H7 (cell line): ENCODE measurements at places on chromosomes 2 and 18.
A peak's percentile ranks its signal among the peaks of the same experiment; 100 is the strongest.

- DNase-seq: peak; percentile 1
Observed at GRCh38 chr18:39946623-39947061, 2008.4 kb upstream of the PIK3C3 start.

GRCh38 chr2:196101325-196101991 is 32.8 kb upstream of the DNAH7 start:
- DNase-seq: no peak

DNA sequence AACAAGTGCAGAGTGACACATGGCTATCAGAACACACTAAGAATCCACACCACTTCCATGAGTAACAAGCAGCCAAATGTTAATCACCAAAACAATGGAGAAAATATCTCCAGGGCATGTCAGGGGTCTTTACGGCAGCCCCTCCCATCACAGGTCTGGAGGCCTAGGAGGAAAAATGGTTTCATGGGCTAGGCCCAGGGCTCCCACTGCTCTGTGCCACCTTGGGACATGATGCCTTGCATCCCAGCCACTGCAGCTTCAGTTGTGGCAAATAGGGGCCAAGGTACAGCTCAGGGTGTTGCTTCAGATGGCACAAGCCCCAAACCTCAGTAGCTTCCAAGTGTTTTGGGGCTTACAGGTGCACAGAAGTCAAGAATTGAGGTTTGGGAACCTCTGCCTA is 66.6 kb downstream of the NEURL3 start:
- no peak for DNase-seq

DNA sequence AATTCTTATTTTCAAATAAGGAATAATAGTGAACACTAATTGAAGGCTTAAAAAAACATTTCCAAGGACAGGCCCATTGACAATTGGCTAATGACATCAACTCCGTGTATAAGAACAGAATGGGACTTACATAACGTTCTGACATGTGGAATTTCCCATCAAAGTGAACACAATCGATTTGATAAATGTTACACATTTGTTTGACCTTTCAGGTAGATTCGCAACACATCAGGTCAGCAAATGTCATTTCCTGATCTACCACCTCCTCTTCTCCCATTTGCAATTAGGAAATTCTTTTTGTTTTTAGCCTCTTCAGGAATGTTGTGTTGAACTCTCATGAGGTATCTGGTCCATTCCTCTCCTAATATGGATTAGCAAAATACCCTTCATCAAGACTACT is 292.9 kb upstream of the SLC14A2 start:
- DNase-seq: no peak

GRCh38 chr2:206422493-206422892 is 20.8 kb upstream of the ADAM23 start:
- DNase-seq: no peak

- no peak for DNase-seq
Observed at GRCh38 chr2:38154395-38154794, 78.4 kb upstream of the CYP1B1 start.

DNA sequence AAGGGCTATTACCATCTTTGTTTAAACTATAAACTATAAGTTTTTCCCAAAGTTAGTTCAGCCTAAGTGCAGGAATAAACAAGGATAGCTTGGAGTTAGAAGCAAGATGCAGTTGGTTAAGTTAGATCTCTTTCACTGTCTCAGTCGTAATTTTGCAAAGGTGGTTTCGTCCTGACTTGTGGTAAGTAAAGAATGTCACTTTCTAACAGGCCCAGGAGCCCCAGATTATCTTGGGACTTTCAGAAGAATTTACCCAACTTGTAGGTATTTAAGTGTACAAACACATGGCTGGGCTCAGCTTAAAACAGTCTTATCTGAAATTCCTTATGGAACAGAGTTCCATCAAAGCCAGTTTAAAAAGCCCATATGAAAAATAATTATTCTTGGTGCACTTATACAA is 18.3 kb upstream of the FAM98A start:
- no peak for DNase-seq

- no peak for DNase-seq
Observed at GRCh38 chr2:86593266-86593665, 30.0 kb upstream of the CHMP3 start.

- no peak for DNase-seq
Observed at GRCh38 chr2:160565099-160565845, 71.7 kb upstream of the RBMS1 start.

- no peak for DNase-seq
Observed at GRCh38 chr2:110931648-110932047, 189.1 kb upstream of the BCL2L11 start.

- DNase-seq: no peak
Observed at GRCh38 chr2:222506230-222506935, 82.0 kb downstream of the SGPP2 start.

DNA sequence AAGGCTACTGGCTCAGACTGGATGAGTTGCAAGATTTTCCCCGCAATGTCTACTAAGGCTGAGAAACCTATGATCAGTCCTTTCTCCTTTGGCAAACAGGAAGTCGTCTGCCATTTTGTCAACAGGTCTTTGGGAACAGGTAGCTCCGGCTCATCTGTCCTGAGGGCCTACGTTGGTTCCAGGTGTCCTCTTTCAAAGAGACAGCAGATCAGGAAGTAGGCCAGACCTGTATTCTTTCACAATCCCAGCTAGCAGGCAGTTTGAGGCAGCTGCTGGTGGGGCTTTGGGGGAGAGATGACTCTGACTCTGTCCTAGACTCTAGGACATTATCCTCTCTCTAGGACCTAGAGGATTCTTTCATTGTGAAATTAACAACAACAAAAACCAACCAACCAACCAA is 98.6 kb downstream of the ACTR2 start:
- no peak for DNase-seq

DNA sequence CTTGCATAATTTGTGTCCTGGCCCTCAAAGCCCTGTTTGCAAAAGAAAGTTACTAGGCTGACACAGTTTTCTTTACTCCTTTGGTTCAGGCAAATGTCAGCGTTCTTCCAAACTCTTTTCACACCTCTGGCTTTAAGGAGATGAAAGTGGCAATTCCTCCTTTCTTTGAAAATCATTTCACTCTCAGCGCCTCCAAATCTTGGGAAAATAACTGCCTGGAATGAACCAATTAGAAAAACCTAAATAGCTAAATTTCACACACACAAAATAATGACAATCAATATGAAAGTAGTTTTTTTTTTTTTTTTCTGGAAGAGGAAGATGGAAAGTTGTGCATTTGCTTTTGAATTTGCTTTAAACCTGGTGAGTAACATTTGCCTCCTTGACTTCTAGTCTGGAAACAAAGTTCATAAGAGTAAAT is 1.7 kb downstream of the MEIS1 start:
- no peak for DNase-seq

DNA sequence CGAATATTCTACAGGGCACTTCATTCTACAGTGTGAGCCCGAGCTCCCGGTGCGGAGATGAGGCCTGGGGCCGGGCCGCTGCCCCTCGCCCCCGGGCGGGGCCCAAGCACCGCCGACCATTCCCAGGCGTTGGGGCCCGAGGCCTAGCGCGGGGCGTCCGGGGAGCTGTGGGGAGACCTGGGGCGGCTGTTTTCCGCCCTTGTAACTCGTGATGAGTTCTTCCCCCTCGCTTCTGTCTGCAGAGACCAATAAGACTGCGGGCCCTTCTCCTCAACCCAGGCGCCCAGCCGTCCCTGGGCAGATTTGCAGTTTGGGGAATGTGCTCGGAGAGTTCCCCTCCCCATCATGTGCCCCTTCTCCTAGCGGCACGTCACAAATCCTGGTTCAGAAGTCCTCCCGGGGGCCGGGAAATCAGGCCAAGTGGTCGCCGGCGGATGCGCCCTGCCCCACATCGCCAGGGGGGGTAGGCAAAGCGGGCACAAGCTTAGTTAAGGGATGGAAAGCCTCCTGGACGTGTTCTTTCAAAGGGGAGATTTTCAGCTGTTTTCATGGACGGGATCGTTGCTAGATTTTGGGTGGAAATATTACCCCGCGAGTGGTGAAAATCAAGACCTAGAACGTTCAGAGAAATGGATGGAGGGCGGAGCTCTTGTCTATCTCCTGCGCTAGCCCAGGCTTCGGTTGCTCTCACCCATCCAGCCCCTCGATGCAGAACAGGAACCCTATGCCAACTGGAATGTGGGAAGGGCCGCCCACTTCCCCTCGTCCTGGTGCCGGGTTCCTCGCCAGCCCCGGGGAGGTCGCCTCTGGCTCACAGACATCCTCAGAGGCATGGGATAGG is 18.8 kb upstream of the HAAO start:
- DNase-seq: peak; percentile 88

DNA sequence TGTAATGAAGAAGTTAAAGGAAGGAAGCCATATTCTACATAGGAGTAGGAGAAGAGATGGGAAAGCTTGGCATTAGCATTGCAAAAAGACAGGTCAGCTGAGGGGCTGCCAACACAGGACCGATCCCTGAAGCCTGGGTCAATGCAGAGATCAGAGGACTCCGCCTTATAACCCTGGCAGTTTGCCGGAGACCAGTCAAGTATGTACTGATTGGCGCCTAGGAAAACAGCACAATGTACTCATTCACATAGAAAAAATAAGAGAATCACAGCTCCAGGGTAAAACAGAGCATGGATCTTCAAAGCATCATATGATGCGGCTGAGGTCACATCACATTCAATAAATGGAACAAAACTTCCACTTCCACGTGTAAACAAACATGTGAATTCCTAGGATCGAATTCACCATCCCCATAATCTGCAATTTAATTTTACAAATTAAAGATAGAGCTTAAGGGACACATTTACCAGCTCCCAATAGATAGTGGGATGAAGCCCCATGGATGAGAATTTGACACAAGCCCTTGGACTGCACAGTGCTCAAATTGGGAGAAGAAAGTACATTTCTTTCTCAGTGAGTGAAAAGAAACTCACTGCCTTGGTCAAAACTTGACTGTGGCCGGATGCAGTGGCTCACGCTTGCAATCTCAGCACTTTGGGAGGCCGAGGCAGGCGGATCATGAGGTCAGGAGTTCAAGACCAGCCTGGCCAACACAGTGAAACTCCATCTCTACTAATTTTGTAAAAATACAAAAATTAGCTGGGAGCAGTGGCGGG is 135.0 kb upstream of the KLHL14 start:
- no peak for DNase-seq

DNA sequence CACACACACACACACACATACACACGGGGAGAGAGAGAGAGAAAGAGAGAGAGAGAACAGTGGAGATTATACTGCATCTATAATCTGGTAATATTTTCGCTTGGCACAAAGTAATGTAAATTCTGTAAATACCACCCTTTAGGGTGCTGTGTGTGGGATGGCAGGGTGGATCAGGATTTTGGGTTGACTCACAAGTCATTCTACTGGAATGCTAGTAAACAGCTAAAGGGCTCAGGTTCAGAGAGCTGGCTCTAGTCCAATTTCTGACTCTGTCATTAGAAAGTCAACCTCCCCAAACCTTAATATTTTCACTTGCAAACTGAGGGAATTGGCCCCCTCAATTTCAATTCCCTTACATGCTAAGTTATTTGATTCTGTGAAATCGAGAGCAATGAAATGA is 308.3 kb downstream of the TSN start:
- no peak for DNase-seq

DNA sequence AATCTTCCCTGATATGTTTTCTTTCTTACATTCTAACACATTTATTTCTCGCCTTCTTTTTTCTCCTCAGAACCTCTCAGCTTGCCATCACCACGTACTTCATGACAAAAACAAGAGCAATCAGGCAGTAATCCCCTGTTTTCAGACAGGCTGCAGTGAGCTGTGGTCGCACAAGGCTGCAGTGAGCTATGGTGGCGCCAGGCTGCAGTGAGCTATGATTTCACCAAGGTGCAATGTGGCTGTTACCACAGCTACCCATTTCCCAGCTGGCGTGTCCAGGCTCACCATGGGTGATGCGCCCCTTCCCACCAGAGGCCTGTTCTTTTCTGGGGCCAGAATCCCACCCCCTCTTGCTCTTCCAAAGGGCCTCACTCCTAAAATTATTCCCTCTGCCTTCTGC is 25.8 kb downstream of the TCF23 start:
- DNase-seq: no peak

DNA sequence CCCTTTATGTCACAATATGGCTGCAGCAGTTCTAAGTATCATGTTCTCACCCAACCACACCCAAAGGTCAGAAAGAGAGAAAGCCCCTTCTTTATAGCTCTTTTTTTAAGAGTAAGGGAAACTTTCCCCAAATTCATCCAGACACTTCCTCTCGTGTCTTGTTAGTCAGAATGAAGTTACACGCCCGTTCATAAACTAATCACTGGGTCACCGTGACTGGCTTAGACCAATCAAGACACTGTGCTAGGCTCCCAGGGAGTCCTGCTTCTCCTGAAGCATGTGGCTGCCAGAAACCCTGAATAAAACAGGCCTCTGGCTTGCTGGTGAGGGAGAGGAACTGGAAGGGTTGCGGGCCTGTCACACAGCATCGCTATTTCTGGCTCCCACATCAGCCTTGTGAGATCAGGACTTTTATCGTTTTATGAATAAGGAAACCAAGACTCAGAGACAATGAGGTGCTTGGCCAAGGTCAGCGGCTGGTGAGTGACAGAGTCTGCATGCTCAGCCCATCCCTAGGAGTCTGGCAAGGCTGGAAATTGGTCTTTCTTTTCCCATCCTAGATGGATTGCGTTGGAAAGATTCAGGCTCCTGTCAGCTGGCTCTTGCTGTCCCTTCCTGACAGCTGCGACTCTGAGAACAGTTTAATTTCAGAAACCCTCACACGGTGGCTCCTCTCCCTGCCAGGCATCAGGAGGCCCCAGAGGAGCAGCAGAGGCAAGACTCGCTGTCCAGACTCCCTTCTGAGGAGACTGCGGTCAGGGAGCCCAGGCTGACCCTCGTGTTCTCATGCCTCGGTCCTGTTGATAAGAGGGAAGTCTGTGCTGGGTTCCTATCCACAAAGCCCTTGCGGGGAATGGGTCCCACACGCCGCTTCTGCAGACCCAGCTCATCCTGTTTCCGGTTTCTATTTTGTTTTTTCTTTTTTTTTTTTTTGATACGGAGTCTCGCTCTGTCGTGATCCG is 104.5 kb upstream of the TAF1B start:
- DNase-seq: no peak

- DNase-seq: no peak
Observed at GRCh38 chr2:219437141-219437540, 2.5 kb downstream of the SPEG start.
